ENCODE measurements at places on chromosomes 2 and 18.

DNA sequence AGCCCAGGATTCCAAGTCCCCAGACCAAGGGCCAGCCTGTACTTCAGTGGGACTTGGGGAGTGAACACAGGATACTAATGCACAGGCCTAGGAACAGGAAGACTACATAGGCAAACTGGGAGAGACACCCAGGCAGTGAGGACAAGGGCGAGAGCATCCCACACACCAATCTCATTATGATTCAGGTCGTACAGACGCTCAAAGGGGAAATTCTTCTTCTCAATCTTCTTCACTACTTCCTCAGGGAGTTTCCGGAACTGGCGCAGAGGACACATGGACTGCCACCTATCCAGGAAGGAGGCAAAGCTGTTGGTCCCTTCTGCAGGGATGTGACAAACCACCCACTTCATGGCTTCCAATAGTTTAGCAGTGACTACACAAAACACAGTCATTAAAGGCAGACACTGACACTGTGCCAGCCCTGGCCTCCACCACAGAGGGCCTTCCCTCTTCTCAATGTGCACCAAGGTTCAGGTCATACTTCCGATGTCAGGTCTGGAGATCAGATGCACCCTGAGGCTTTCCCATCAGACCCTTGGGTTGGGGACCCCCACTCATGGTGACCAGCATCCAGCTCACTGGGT is 18.0 kb downstream of the SNRNP200 start:
- DNase-seq: no peak

DNA sequence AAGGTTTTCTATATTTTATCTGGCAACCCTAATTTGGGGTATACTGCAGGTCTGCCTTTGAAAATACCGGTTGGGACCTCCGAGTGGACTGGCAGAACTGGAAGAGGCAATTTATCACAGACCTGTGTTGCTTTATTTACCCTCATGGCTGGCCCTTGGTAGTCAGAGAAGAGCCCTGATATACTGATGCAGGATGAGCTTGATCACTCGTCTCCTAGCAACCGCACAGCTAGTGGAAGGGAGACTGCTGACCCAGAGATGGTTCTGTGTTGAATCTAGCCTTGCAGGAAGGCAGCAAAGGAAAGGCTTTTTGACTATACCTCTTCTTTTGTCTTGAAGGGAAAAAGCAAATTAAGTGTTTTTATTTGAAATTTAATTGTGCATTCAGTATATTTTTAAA is 154.7 kb downstream of the EML6 start:
- no peak for DNase-seq

GRCh38 chr2:74496997-74497776 is 2.2 kb downstream of the LBX2 start:
- DNase-seq: no peak

GRCh38 chr18:60722742-60723141 is 350.2 kb upstream of the MC4R start:
- no peak for DNase-seq

GRCh38 chr2:165401285-165401852 is 68.1 kb upstream of the CSRNP3 start:
- no peak for DNase-seq

- no peak for DNase-seq
Observed at GRCh38 chr18:4842287-4842686, 354.8 kb downstream of the AKAIN1 start.

- no peak for DNase-seq
Observed at GRCh38 chr18:48698707-48699106, 159.9 kb downstream of the CTIF start.

- DNase-seq: no peak
Observed at GRCh38 chr18:50356036-50356945, 18.6 kb upstream of the SKA1 start.

DNA sequence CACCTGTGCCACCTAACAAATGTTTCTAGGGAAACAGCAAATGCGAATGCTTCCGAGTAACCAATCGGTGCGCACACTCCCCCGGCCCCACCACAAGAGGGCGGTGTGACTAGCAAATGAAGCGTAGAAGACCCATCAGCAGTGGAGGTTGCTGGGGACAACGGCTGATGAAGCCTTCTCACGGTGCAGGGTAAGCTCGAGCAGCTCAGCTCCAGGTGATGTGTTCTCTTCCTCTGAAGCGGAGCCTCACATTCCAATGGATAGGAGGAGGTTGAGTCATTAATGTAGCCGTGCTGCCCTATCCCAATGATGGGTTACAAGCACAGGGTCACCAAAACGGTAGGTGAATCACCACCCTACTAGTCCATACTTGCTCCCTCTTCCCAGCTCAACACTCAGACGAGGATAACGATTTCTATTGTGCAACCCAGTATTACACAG is 127.6 kb upstream of the TWIST2 start:
- DNase-seq: peak; percentile 65

DNA sequence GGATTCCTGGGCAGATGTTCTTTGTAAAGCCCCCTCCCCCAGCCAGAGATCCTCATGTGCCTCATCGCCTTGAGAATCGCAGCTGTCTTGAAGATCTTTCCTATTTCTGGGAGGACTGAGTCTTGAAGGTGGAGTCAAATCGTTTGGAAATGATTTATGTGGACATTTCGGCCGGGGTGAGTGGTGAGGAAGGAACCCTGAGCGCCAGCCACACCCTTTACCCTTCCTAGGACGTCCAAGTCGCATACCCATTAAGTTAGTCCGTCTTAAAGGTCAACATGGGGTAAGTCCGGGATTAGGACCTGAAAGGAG is 84.9 kb upstream of the ZCCHC2 start:
- DNase-seq: no peak

DNA sequence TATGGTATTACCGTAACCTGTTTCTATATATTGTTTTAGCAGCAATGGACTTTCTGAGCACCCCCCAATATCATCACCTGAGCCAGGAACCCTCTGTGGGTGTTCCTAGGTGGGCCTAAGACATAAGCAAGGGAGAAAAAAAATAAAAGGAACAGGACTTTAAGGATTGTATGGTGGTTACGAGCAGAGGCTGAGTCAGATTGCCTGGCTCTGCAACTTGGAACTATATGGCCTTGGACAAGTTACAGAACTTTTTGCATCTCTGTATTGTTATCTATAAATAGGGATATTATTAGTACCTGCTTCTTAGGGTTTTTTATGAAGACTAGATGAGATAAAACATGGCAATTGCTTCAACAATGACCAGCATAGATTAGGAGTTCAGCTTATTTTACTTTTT is 34.9 kb downstream of the MFSD6 start:
- DNase-seq: no peak

DNA sequence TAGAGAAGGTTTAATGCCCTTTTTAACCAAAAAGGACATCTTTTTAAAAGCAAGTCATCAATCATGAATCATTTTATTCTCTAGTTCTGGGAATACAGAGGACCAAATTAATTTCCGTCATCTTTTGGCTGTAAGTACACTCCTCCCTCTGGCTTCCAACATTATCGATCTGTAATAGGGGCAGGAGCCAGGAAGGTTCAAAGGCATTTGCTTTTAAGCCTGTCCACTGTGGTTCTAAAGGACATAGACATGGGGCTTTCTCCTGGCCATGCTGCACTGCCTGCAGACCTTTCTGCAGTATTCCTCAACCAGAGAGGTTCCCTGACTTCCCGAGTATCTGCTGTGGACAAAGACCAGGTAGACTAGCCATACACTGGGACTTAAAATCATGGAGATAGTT is 170.5 kb downstream of the MYO5B start:
- DNase-seq: no peak

GRCh38 chr18:52287151-52287550 is 52.8 kb upstream of the DCC start:
- DNase-seq: no peak

DNA sequence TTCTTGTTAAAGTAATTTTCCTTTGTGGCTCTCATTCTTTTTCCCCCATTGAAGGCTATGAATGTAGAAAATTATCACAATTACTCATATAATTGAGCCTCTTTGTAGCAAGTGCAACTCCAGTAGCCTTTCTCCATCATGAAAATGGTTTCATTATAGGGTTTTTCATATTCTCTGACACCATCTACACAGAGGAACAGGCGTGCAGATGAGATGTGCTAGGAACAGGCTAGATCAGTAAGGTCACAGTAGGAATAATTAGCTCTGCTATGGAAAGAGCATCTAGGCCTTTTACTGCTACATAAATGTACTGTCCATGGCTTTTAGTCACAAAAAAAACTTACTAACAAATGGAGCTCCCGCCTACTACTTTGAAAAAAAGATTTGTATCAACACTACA is 12.6 kb upstream of the DLX1 start:
- DNase-seq: no peak

DNA sequence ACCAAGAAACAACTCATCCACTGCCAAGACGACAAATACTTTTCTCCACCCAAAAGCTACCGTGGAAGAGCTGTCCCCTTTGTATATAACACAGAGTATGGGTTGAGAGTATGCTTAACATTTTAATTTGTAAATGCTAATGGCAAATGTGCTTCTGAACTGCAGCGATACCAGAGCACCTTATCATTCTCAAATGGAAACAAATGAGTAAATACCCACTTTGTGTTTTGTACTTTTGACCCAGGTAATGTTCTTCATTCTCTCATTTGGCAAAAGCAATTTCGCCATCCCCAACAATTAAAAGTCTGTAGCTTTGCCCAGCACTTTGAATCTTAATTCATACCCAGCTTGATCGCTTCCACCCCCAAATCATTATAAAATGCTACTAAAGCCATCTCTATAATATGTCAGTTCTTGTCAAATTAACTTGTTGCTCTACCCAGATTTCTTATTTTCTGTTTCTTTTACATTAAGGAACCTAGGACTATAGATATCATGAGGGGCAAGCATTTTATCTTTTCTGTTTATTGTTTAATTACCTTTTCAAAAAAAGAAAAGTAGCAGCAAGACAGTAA is 6.2 kb upstream of the POU3F3 start:
- DNase-seq: no peak

DNA sequence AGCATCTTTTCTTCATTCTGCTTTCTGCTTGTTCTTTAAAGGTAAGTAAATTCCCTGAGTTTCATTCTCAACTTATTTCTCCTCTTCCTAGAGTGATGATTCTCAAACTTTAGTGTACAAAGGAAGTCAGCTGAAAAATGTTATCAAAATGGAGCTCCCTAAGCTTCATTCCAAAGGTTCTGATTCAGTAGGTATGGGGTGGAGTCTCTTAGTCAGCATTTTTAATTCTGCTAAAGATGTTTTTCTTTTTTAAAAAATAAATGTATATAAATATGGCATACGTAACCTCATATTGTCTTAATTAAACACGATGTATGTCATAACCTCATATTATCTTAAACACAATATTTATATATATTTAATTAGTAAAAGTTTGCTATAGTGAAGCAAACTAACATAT is 3.1 kb upstream of the CSRNP3 start:
- DNase-seq: no peak

GRCh38 chr2:65957454-65957853 is 477.5 kb upstream of the MEIS1 start:
- DNase-seq: no peak

DNA sequence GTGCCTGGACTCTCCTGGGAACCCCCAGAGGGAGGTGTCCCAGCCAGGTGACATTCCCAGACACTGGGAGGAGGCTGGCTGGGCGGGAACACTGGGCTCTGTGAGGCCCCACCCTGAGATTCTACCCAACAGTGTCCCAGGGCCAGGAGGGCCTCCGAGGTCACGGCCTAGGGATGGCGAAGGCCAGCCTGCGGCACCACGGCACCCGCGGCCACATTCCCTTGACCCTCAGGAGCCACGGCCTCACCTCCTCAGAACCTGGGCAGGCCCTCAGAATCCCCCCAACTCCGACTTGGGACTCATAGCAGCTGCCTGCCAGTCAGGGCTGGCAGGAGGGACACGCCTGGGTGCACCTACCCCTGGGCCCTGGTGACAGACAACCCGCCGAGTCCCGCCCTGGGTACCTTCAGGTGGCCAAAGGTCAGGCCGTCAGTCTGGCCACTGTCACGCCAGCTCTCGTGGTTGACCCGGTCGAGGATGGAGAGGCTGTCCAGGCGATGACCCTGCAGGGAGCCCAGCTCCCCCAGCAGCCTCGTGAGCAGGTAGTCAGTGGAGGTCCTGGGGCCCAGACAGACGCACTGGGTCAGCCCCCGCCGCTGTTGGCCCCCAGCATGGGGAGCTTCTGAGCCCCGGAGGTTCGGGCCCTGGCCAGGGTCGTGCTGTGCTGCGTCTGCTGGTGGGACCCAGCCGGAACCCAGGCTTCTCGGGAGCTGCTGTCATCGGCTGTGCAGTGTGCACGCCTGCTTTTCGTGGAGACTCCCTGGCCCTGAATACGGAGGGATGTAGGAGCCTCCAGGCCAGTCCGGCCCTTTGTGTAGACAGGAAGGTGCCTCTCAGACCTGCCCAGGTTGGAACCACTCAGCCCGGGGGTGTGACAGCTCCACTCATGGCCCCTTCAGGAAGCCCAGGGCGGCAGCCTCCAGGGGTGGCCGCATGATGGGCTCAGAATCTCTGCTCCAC is 6.1 kb downstream of the MAB21L4 start:
- no peak for DNase-seq

- DNase-seq: no peak
Observed at GRCh38 chr18:41599466-41599865, 355.6 kb upstream of the PIK3C3 start.

GRCh38 chr2:38960609-38961320 is 71.1 kb downstream of the ARHGEF33 start:
- DNase-seq: no peak

- DNase-seq: no peak
Observed at GRCh38 chr18:58578321-58578720, 50.6 kb downstream of the ALPK2 start.

- no peak for DNase-seq
Observed at GRCh38 chr2:225037415-225038230, 4.6 kb downstream of the DOCK10 start.

DNA sequence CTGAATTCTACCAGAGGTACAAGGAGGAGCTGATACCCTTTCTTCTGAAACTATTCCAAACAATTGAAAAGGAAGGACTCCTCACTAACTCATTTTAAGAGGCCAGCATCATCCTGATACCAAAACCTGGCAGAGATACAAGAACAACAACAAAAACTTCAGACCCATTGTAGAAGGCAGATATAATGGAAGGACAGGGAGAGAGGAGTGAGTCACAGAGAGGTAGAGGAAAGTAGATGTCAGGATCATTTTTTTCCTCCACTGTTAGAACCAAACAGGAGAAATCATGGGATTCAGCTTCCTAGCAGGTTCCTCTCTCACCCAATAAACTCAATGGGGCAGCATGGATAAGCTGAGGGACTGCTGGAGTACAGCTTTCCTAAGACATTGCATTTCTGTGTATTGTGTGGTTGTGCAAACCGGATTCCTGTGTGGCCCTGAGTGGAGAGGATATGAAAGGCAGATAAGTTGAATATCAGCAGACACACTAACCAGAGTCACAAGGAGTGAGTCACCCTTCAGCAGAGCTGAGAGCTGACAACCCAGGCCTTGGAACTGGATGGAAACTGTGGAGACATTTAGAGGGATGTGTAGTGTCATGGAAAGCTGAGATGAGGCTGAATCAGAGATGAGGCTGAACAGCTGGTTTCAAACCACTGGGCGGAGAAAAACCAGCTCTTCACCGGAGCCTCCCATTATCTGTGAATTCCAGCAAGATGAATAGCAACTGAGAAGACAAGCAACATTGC is 60.9 kb upstream of the MMADHC start:
- no peak for DNase-seq

- no peak for DNase-seq
Observed at GRCh38 chr18:78727057-78727739, 252.4 kb upstream of the SALL3 start.

- no peak for DNase-seq
Observed at GRCh38 chr2:72837171-72837570, 11.3 kb upstream of the EXOC6B start.

- no peak for DNase-seq
Observed at GRCh38 chr2:134138115-134138514, 115.8 kb upstream of the MGAT5 start.

Measured in Peyer's patch (tissue), 4 donors.